ENCODE measurements at places on chromosomes 1 and 21.
A peak's percentile ranks its signal among the peaks of the same experiment; 100 is the strongest.

GRCh38 chr1:204131978-204132377, 19.9 kb downstream of the ETNK2 start:
- DNase-seq, result no peak

GRCh38 chr1:201493757-201494617, 12.9 kb downstream of the CSRP1 start:
- DNase-seq, result no peak

GRCh38 chr1:19893687-19894086, 11.5 kb downstream of the OTUD3 start:
- DNase-seq, result no peak

DNA sequence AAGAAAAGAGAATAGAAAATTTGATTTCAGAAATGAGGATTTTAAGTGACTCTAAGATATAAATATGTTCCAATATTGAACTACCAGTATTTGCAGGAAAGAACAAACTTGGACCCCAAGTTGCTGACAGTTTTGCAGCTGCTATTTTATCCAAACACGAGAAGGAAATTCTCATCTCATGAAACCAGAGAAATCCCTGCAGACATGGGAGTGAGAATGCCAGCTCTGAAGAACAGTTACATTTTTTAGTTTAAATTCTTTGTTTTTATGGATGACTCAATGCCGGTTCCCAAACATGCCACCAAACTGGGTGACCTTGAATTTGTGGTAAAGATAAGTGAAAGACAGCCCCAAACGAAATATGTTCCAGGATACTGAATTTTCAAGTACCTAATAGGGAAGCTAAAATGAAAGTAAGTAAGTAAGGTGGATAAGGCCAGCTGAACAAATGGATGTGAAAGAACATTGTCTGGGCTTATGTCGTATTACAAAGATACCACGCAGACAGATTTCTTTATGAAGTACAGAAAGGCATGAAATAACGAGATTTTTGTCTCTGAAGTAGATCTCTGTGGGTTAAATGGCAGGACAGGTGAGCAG, 19.9 kb downstream of the TLR5 start:
- DNase-seq, result no peak

GRCh38 chr1:25912076-25912831, 6.0 kb upstream of the STMN1 start:
- no peak for DNase-seq

DNA sequence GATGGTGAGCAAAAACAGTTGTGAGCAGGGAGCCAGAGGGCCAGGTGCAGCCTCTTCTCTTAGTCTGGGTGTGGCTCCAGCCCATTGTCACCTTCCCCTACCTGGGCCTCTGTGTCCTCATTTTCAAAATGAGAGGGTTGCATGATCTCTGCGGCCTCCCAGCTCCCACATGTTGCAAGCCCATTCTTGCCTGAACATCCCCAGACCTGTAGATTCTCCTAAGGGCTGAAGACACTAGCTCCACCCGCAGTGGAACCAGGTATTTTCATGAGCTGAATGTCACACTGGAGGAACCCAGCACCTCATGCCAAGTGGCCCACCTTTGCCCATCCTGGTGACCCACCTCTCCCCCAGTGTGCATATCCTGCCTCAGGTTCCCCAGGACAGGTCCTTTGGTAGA, 12.3 kb downstream of the IKBKE start:
- DNase-seq, result no peak

DNA sequence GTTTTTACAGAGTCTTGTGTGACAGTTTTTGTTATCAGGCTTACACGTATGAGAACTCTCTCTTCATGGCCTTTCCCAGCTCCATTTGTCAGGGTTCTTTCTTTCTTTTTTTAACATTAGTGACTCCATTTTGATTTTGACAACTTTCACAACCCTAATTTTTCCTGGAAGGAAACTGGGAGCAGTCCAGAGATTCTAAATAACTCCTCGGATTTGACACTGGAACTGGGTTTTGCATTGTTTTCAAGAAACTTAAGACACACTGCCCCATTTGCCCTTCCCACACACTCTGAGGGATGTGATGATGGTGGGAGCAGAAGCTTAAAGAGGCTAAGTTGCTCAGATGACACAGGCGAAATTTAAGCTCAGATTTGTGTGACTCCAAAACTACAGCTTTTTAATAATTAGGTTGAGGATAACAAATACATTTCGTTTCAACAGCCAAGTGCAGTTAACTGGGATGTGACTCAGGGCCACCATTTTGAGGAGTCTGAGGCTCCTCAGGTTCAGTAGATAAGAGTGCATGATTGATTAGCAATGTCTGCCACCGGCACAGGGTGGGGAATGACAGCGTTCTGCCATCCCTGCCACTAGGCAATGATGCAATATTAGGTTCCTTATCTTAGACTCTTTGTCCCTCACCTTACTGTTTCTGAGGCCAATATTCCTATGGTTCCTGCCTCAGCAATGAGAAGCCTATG, 95.1 kb upstream of the ATP1A1 start:
- no peak for DNase-seq

DNA sequence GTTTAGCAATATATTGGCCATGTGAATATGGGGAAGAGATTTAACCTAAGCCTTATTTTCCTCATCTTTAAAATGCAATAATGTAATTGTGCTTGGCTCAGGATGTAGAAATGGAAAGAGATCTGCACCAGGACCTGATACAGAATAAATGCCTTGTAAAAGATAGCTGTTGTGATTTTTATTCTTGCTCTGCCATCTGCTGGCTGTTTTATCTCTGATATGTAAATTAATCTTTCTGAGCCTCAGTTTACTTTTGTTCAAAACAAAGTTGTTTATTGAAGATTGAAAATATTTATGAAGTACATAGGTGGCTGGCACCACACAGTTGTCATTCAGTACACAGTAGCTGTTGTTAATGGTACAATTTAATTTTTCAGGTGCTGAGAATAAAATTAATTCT, 21.9 kb downstream of the ZYG11B start:
- no peak for DNase-seq

DNA sequence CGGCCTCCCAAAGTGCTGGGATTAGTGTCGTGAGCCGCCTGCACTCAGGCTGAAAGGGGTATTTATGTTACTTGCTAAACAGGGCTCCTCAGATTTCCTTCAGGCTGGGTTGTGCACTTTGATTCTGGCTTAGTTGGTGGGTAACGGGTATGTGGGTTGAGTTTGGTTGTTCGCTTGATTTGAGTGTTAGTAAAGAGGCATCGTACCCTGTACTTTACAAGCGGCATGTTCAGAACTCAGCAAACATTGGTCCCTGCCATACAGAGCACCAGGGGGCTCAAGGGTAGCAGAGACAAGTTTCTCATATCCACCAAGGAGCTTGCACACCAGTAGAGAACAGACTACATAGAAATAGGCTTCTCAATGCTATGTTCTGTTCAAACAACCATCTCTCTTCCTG, 147.8 kb downstream of the PGBD5 start:
- no peak for DNase-seq

- DNase-seq, result no peak
Measured at GRCh38 chr1:1419813-1420653, 1.0 kb downstream of the ANKRD65 start.

DNA sequence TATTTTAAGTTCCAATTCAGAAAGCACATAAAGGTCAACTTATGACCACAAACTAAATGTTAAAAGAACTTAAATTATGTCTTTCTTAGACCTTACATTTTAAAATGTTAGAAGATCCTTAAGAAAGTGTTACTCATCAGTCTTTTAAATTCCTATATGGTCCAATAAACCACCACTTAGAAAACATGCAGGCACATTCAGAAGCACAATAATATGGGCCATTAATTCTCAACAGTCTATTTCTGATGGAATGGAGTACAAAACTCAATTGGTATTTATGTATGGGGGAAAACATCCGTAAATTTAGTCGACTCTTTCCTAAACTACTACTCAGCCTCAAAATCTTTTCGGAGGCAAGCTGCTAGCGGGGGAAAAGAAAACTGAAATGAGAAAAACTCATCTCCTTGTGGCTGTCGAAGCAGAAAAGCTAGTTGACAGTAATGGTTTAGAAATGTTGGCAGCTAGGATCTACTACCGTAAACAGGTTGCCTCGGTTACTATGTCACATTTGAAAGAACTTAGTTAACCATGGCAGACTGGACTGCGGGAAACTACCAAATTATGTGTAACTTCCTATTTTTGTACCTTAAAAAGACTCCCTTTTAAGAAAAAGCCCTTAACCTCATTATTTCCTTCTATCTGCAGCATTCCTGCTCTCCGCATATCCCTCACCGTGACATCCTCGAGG, 1.0 kb downstream of the TRMT1L start:
- DNase-seq, result peak; percentile 48

DNA sequence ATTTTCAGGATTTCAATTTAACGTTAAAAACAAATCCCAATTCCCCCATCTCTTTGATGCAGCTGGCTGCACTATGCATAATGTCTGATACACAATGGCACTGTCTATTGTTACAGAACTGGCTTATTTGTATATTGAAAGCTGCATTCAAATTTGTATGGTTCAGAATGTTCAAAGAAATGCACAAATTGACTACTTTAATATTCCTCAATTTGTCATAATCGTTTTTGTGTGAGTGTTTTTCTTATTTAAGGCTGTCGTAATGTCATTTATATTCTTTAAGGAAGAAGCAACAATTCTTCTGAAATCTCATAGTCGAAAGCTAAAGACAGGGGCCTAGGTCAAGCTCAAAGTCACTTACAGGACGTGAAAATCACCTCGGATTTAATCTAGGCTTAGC, 341.4 kb upstream of the ZRANB2 start:
- no peak for DNase-seq

- no peak for DNase-seq
Measured at GRCh38 chr1:243477731-243478290, 222.0 kb downstream of the SDCCAG8 start.

DNA sequence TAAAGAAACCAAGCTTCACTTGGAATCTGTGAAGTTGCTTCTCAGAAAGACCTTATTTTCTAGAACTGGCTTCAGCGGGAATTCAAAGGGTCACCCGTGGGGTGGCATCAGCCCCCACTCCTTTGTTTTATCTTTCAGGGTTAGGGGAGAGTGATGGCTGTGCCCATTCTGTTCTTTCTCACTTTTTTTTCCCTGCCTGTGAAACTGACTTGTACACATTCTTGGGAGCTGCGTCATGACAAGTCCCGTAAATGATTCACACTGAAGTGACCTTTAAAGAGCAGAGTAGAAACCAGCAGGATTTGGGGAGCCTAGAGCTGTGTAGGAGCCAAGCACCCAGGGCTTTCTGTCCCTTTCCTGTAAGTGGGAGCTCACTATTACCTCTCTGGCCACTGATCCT, 43.8 kb downstream of the SLC44A3 start:
- no peak for DNase-seq

- no peak for DNase-seq
Measured at GRCh38 chr21:43985690-43986251, 26.3 kb upstream of the TRAPPC10 start.

DNA sequence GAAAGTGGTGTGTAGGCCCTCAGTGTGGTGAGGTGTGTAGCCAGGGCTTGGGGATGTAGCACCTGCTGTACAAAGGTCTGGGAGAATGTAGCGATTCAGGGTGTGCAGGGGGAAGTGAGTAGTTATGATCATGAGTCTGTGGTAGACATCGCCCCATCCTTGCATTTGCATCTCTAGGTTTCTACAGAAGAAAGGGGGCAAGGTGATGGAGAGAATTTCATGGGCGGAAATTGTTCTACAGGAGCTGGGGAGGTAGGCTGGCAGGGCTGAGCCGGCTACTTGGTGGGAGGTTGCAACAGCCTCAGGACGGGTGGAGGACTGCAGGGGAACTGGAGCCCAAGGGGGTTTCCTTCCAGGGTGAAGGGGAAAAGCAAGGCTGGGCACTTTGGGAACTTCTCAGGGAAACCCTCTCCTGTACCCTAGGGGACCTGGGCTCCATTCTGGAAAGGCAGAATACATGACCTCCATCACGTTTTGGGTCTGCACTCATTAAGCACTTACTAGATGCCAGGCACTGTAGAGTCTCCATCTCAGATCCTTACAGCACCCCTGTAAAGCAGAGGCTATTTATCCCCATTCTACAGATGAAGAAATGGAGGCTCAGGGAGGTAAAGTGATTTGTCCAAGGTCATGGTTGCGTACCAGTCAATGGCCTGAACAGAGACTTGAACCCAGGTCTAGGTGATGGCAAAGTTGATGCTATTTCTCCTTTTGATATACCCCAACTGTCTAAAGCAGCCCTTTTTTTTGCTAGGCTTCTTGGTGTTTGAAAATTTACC, 14.5 kb upstream of the TNFRSF1B start:
- DNase-seq, result peak; percentile 65

DNA sequence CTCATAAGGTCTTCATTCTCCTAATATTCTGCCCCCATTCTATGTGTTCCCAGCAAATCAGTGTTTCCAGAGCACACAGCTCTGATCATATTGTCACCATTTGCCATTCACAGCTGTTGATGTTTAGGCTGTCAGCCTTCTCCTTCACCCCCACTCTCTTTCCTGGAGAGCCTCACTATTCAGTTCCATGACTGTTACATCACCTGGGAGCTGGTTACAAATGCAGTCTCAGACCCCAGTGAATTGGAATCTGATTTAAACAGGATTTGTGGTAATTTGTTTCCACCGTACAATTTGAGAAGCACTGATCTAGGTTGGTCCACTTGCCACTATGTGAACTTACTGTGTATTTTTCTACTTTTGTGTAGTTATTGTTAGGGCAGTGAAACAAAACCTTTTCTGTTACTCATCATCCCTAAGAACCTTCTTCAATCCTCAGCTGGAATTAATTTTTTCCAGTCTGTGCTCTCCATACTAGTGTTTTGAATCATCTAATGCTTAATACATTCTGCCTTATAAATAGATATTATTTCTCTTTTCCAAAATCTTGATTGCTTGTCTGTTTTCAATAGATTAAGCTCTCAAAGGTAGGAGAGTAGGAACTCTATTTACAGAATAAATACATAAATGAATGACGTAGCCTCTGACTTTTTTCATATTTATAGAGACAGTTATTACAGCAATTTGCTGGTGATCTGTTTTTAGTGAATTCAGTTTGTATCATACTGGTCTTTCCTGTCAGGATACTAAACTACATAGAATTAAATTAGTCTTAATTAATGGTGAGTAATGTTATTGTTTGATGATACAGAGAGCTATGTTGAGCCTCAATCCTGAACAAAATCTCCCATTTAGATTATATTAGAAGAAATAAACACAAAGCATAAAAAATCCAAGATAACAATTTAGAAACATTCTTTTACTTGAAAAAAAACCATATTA, 8.1 kb downstream of the SNX7 start:
- no peak for DNase-seq

DNA sequence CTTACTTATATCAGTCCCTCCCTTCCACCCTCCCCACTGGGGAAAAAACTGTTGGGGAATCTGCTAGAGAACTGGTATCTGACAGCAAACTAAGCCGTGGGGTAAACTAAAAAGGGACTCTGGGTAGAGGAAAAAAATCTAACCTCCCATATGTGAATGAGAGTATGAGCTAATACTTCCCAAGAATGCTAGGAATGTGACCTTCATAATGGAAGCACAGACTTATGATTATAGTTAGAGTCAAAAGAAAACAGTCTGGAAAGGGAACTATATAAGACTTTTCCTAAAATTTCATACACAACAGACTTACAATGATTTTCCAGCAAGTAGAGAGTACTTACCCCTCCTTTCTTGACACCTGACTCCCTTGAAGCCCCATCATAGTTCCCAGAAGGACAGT, 23.0 kb upstream of the RBBP5 start:
- no peak for DNase-seq

- DNase-seq, result no peak
Measured at GRCh38 chr1:172185211-172185610, 235.3 kb upstream of the C1orf105 start.

Data from CD4-positive, alpha-beta T cell treated with Interleukin-1 beta for 1 hour (primary cell).